ENCODE measurements at places on chromosomes 3 and 15.

DNA sequence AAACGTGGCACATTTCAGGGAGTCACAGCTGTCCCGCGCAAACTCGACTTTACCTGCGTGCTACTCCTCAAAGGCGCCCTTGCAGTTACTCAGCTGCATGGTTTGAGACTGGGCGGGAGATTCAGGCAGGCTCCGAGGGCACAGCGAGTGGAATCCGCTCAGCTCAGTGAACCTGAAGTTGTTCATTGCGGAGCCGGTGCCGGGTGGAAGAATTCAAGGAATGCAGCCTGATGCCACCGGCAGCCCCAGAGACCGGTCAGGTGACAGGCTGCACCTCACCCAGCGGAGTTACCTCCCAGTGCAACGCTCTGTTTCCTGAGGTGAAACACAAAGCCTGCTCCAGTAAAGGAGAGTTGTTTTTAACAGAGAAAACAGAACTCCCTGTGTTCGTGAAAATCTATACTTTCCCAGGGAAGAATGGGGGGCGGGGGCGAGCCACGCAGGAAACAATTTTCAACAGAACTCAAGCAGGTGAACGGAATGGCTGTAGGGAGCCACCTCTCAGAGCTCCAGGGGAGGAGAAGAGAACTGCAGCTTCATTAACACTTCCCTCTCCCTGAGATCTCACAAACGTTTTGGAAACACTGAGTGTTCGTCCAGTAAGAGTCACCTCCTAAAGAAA is 3.8 kb downstream of the VEPH1 start:
- DNase-seq = no peak

DNA sequence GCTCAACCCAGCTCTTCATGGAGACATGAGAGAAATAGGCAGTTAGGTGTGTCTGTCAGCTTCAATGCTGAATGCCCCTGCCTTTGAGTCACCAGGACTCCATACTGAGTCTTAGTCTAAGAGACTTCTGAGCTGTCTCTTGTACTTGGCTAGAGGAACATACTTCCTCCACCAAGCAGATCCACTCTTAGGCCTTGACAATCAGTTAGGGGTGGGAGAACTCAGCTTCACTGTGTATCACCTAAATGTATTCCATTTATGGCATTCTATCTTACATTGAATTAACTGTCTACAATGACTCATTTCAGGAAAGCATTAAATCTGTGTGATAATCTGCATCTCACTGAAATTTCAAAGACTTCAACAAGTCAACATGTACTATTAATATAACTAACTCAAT is 66.0 kb downstream of the STAC start:
- no peak for DNase-seq

GRCh38 chr3:69235882-69236281 is 113.5 kb upstream of the LMOD3 start:
- DNase-seq = no peak

DNA sequence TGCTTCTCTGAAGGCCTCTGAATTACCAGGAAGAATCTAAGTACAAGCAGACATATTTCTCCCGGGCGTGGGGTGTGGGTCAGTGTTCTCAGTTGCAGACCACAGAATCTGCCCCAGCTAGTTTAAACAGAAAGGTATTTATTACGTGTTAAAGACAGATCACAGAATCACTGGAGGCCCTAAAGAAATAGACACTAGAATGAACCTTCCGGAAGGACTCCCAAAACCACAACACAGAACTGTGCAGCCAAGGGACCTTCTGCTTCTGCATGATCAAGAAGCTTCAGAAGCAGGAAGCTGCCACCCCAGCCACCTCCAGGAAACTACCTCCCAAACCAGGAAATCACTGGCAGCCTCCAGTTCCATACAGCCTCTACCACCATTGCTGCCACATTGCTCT is 32.7 kb upstream of the ZFAND6 start:
- DNase-seq = no peak

- DNase-seq = peak; percentile 31
Measured at GRCh38 chr15:74314795-74315438, 52.5 kb downstream of the CYP11A1 start.

- no peak for DNase-seq
Measured at GRCh38 chr3:157713101-157713500, 209.9 kb upstream of the VEPH1 start.
